ENCODE measurements at places on chromosomes 16 and 17.

GRCh38 chr17:40734018-40734417 lies 21.1 kb downstream of the KRT25 start:
- DNase-seq = no peak

DNA sequence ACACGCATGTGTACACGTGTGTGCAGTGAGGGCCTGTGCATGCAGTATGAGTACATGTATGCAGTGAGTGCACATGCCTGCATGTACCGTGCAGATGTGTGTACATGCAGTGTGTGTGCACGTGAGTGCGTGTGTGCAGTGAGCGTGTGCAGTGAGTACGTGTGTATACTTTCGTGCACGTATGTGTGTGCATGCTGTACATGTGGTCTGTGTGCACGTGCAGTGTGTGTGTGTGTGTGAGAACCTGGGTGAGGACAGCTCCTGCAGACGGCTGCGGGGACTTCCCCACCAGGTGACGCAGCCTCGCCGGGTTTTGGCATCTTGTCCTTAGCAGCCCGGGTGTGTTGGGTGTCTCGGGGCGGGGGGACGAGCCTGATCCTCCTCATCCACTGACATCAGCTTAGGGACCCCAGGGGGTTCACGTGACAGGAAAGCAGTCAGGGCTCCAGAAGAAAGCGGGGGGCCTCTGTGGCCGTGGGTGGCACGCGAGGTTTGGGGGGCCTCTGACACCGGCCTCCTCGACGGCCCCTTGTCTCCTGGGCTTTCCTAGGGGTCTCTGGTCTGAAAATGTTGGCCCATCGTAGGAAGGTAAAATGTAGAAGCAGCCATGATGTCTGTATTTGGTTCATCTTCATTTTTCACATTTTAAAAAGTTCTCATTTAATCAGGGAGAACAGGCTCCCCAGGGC lies 119.6 kb upstream of the ZNF750 start:
- DNase-seq = no peak

- DNase-seq = no peak
Observed at GRCh38 chr17:47190243-47190642, 1.1 kb upstream of the CDC27 start.

- no peak for DNase-seq
Observed at GRCh38 chr16:58515871-58516767, 802 bp downstream of the SETD6 start.

DNA sequence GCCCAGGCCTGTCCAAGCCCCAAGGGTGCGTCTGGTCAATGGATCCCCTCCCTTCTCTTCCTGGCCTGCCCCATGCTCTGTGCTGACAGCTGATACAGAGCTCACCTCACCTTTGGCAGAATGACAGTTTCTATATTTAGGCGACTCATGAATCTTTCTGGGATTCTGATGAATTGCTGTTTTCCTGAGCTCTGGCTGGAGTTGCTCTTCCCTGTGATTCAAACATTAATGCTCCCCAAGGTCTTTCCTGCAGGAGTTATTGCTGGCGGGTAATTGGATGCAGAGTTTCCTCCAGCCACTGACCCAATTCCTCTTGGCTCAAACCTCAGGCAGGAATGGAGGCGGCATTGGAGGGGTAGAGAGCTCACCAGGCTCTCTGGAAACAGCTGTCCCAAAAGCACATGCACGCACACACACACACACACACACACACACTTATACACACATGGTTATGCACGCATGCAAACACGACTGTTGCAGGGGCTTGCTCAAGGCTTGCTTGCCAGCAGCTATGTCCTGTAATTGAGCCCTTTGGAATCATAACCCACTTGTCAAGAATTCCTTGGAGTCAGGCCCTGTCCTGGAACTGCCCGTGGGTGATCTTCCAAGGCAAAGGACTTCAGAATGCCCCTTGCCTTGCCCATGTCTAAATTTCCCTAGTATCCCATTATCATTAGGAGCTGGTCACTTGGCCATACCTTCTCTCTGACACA lies 128.8 kb downstream of the ASIC2 start:
- DNase-seq = no peak

All from inflammatory macrophage treated with lipopolysaccharide for 1 hour (primary cell).